ENCODE measurements at places on chromosomes 2 and 18. TPM values are rescaled to one million over a fixed set of nuclear protein-coding genes. Genes with fewer than 3 reads are reported as not detected.

DNA sequence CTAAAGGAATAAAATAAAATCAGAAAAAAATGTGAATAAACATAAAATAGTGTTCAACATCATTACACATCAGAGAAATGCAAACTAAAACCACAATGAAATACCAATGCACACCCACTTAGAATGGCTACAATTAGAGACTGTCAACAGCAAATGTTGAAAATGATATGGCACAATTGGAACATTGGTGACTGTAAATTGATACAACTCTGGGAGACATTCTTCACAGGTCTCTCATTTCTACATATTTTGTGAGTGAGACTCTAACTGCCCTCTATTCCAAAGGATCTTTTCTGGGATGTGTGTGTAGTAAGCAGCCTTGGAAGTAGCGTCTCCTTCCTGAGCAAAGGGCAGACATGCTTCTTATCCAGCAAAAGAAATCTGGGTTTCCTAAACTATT is 323.0 kb downstream of the FBXO15 start:
- no peak overlapping the region for H3K4me3 ChIP-seq
- no peaks in the 10 kb centered on the region for H3K36me3 ChIP-seq
- no peak for DNase-seq
- no peaks in the 10 kb centered on the region for H3K27me3 ChIP-seq

DNA sequence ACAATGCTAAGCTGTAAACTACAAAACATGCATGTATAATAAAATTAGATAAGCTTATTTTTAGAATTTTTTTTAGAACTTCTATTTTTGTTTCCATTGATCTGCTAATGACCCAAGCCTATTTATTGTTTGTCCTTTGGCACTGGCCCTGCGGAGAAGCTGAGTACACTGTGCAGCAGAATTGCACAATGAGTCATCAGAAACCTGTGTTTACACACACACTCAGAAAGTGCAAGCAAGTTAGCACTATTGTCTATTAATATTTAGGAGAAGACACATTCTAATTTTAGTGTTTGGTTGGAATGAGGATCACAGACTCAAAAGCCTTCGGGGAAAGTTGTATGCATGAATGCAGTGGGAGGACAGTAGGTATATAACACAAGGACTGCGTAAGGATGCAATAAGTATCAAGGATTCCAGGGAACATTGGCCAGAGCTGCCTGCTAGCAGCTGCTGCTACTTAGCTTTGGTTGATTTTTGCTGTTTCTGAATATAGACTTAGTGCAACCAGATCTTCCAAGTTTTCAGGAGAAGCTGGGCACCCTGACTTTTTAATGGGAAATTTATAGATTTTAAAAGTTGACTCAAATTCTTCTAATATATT is 128.2 kb downstream of the KCNH7 start:
- peak; percentile 23 for DNase-seq
- H3K36me3 ChIP-seq: no peaks in the 10 kb centered on the region
- H3K27me3 ChIP-seq: no peaks in the 10 kb centered on the region
- peaks cover 39% of the 10 kb centered on the region for H3K4me1 ChIP-seq

GRCh38 chr2:52383541-52383940 is 1351.6 kb upstream of the NRXN1 start:
- no peaks in the 10 kb centered on the region for H3K27me3 ChIP-seq
- H3K4me3 ChIP-seq: no peak overlapping the region
- DNase-seq: no peak
- H3K36me3 ChIP-seq: no peaks in the 10 kb centered on the region
- no peak overlapping the region for H3K27ac ChIP-seq

GRCh38 chr18:73646772-73647171 is 500.9 kb downstream of the FBXO15 start:
- H3K27me3 ChIP-seq: no peaks in the 10 kb centered on the region
- DNase-seq: no peak
- H3K4me1 ChIP-seq: no peaks in the 10 kb centered on the region
- no peak overlapping the region for H3K27ac ChIP-seq

- H3K36me3 ChIP-seq: no peaks in the 10 kb centered on the region
- no peak for DNase-seq
- H3K4me1 ChIP-seq: peaks cover 4% of the 10 kb centered on the region
- H3K27ac ChIP-seq: peak overlapping the region; percentile 47
Observed at GRCh38 chr18:79589601-79590091, 90.0 kb upstream of the CTDP1 start.

DNA sequence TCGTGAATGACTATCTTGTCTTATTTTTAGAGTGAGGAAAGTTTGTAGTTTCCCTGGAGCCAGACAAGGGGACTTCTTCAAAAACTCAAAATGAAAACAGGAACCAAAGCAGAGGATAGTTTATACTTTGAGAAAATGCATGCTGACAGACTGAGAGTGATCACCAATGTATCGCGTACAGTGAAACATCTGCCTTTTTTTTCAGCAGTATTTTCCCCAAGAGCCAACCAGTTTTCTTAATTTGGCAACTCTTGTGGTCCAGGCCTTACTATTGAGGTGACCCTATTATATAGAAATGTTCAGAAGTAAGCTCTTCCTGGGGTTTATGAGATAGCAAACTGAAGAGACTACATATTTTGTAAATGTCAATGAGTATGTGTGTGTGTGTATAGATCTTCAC is 153.7 kb upstream of the VRK2 start:
- H3K4me3 ChIP-seq: no peak overlapping the region

Gene AQP12B
- total RNA-seq: not detected

DNA sequence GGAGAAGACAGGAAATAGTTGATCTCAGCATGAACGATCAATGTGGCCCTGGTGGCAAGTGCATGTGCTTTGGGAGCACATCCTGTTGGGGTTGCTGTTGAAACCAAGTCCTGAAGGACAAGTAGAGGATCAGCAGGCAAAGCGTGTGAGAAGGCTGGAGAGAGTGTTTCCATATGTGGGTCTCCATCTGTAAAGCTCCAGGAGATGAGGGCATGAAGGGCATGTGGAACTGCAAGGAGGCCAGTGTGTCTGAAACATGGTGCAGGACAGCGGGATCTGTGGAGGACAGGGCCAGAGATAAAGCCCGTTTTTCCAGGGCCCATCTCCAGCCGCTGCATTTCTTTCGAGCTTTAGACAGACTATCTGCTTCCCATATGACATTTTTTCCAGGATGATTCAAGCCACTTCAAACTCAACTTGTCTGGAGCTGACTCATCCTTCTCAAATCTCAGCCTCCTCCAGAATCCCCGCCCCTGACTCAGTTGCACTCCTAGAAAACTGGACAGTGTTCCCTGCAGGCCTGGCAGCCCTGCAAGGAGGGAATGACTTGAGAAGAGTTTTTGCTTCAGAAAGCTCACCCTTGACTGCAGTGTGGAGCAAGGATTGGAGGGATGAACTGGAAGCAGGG is 226.1 kb downstream of the VAPA start:
- H3K36me3 ChIP-seq: no peaks in the 10 kb centered on the region
- no peaks in the 10 kb centered on the region for H3K4me1 ChIP-seq
- no peak for DNase-seq
- no peak overlapping the region for H3K27ac ChIP-seq

GRCh38 chr2:135149251-135149650 is 97.2 kb downstream of the RAB3GAP1 start:
- H3K4me1 ChIP-seq: peaks cover 7% of the 10 kb centered on the region
- H3K4me3 ChIP-seq: no peak overlapping the region
- peaks cover 39% of the 10 kb centered on the region for H3K36me3 ChIP-seq
- no peak for DNase-seq
- H3K27me3 ChIP-seq: no peaks in the 10 kb centered on the region

Gene PNKD
- 29.9 TPM for total RNA-seq

DNA sequence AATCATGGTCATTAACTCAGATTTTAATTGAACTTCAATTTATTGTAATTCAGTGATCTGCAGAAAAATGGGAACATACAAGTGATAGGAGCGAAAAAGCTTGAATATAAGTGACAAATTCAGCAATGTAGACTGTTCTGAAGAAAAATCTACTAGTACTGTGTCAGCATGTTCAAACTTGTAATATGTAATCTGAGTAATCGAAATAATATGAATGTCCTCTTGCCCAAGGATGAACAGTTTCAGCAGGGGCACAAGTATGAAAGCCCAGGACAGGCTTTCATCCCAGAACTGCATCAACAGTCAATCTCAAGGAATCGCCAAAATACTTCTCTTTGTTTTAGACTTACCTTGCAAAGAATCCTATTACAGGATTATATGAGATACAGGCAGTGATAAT is 1110.5 kb downstream of the LRP1B start:
- no peaks in the 10 kb centered on the region for H3K36me3 ChIP-seq
- no peak overlapping the region for H3K27ac ChIP-seq
- H3K27me3 ChIP-seq: no peaks in the 10 kb centered on the region

Gene TSPYL6
- total RNA-seq: not detected

GRCh38 chr2:1707771-1708418 is 36.4 kb downstream of the PXDN start:
- H3K36me3 ChIP-seq: no peaks in the 10 kb centered on the region
- H3K27ac ChIP-seq: peak overlapping the region; percentile 52
- no peak overlapping the region for H3K4me3 ChIP-seq
- peak; percentile 32 for DNase-seq
- H3K27me3 ChIP-seq: no peaks in the 10 kb centered on the region

- H3K27ac ChIP-seq: no peak overlapping the region
- H3K4me3 ChIP-seq: no peak overlapping the region
- peaks cover 12% of the 10 kb centered on the region for H3K4me1 ChIP-seq
- no peaks in the 10 kb centered on the region for H3K36me3 ChIP-seq
- DNase-seq: no peak
Observed at GRCh38 chr18:55354795-55355194, 233.2 kb downstream of the TCF4 start.

DNA sequence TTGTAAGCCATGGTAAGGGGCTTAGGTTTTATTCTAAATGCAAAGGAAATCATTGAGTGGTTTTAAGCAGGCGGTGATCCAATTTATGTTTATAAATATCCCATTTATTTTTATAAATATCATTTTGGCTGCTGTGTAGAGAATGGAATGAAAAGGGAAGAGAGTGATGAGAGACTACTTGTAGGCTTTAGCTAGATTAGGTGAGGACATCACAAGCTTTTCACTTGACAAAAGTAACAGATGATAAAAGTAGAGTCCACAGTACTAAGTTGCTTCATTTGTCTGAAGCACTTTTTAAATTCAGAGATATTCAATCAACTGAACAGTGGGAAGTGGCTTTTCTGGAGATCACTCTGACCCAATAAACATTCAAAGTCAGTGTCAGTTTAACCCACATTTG is 65.4 kb upstream of the FSHR start:
- no peaks in the 10 kb centered on the region for H3K27me3 ChIP-seq
- no peaks in the 10 kb centered on the region for H3K4me1 ChIP-seq
- no peak for DNase-seq
- H3K4me3 ChIP-seq: no peak overlapping the region
- H3K27ac ChIP-seq: no peak overlapping the region
- H3K36me3 ChIP-seq: no peaks in the 10 kb centered on the region

Gene LHCGR
- total RNA-seq: not detected

Gene SH3RF3
- 2.8 TPM for total RNA-seq

Gene PPP1R1C
- not detected for total RNA-seq

Gene ZSWIM2
- total RNA-seq: not detected

DNA sequence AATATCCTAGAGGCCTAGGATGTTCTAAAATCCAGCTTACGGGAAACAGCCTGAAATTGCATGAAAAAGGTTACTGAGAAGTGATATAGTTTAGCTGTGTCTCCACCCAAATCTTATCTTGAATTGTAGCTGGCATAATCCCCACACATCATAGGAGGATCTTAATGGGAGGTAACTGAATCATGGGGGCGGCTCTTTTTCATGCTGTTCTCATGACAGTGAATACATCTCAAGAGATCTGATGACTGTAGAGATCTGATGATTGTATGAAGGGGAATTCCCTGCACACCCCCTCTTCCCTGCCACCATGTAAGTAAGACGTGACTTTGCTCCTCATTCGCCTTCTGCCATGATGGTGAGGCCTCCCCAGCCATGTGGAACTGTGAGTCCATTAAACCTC is 385.6 kb upstream of the ID2 start:
- no peak overlapping the region for H3K4me3 ChIP-seq
- no peaks in the 10 kb centered on the region for H3K4me1 ChIP-seq
- no peaks in the 10 kb centered on the region for H3K27me3 ChIP-seq
- H3K36me3 ChIP-seq: no peaks in the 10 kb centered on the region
- no peak for DNase-seq
- H3K27ac ChIP-seq: no peak overlapping the region

GRCh38 chr2:155825876-155826275 is 506.6 kb downstream of the NR4A2 start:
- no peaks in the 10 kb centered on the region for H3K4me1 ChIP-seq
- H3K36me3 ChIP-seq: no peaks in the 10 kb centered on the region
- H3K27ac ChIP-seq: no peak overlapping the region
- no peak overlapping the region for H3K4me3 ChIP-seq
- no peak for DNase-seq

- peaks cover 69% of the 10 kb centered on the region for H3K36me3 ChIP-seq
- peaks cover 11% of the 10 kb centered on the region for H3K4me1 ChIP-seq
- no peak overlapping the region for H3K27ac ChIP-seq
- DNase-seq: no peak
- no peaks in the 10 kb centered on the region for H3K27me3 ChIP-seq
Observed at GRCh38 chr2:71671203-71671854, 218.0 kb downstream of the DYSF start.

Gene CDH19
- 0.25 TPM for total RNA-seq
